CD4-positive, alpha-beta T cell treated with Interleukin-15 for 1 hour (primary cell): ENCODE measurements at places on chromosomes 1 and 21.

DNA sequence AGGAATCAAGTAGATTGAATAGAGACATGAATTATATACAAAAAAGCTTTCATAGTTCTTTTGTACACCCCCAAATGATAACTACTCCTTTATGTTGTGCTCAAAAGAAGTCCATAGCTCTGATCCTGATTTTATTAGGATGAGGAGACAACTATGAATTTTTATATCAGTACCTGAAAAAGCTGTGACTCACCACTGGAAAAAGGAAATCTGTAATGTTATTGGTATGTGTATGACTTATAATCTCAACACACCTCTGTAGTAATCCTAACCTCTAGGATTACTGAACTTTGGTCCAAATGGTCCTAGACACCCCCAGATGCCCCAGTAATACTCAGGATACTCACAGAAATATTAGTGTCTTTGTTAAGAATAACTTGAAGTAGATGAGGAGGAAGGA is 10.2 kb downstream of the PRKAB2 start:
- DNase-seq, result no peak

DNA sequence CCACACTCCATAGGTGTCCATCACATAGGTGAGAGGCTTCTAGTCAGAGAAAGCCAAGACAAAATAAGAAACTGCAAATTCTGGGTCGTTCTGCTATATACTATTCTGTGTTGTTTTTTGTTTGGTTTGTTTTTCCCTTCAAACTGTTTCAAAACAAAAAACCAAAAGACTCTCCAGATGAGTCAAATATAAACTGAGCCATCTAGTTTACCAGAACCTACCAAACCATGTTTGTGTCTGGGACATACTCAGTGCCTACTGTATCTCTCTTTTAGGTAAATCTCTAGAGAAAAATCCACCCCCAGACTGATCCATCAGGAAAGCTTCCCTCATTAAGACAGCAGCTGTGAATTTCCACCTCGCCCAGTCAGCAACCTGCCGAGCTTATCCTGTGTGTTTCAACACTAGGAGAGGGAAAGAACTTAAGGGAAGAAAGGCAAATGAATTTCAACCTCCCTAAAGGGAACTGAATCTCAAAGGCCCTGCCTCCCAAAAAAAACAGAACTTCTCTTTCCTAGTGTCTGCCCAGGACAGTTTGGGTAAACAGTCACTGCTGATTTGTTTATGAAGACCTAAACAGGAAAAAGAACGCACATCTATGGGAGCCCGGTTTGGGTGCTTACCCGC is 17.2 kb downstream of the PPT1 start:
- no peak for DNase-seq

DNA sequence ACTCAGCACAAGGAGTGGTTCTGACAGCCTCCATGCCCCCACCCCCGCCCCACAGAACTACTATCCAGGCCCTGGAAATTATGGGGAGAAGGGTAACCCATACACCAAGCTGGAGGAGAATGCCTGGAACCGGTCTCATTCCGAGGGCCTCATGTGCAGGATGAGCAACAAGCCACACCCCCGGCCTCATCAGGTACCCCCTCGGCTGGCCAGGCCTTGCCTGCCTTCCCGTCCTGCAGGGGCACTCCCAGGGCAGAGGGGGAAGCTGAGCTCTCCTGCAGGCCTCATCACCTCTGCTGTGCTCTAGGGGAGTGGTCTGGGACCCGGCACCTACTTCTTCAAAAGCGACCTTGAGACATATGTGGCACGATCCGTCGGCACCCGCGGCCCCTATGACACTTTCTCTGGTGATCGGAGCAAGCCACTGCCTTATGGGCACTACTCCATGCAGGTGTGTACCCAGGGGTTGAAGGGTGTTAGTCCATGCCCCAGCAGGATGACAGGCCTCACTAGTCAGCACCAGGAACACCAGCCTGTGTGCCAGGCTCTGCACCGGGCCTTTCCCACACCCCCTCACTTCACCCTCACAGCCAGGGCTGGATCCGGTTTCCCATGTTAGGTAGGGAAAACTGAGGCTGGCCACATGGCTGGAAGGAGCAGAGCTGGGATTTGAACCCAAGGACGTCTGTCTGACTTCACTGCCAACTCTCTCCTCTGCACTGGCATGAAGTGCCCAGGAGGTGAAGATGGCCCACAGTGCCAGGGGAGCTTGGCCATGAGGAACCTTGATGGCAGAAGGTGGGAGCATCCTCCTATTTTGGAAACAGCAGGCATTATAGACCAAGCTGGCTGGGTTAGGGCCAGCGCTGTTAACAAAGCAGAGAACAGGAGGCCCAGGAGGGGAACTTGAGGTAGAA is 10.9 kb upstream of the TTC22 start:
- no peak for DNase-seq

DNA sequence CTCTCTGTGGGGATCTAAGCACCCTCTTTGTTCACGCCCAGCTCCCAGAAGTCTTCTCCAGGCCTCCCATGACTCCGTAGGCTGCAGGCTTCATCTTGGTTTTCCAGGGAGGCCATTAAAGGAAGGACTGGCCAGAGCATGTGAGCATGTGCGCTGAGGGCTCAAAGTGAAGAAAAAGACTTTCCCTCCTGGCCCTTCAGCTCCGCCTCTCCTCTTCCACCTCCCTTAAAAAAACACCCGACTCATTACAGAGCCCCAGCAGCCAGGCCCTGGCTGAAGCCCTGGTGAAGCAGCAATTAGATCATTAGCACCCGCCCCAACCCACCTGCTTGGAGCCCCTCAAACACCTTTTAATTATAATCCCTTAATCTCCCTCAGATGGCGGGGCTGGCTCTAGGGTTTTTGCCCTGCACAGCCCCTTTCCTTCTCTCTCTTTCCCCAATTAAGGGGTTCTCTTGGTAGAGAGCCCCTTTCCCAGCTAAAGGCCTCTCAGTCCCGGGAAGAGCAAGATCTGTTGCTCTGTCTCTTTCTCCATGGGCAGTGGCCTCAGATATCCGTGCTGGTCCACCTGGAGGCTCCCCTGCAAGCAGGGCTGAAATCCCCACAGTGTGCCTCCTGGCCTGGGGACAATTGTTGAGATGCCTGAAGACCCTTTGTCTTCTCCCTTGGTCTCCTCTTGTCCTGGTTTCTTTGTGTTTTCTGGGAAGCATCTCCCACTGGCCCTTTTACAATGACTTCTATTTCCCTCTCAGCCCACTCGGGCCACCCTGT is 30.5 kb downstream of the RHBG start:
- no peak for DNase-seq

DNA sequence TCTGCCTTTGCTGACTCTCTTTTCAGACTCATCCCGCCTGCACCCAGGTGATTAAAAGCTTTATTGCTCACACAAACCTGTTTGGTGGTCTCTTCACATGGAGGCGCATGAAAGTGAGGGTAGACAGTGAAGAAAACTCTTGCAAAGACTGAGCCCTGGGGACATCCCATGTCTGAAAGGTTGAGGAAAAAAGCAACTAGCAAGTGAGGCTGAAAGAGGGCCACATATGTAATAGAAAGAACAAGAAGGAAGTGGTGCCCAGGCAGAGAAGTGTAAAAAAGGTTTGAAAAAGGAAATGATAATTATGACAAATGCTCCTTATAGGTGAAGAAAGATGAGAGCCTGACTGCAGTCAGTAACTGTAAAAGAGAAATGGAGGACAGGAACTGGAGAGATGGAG is 115.9 kb upstream of the NEK7 start:
- DNase-seq, result no peak

- DNase-seq, result no peak
These were observed 32.1 kb upstream of the IGSF3 start for GRCh38 chr1:116699605-116700004.
